Fibroblast of villous mesenchyme (primary cell): ENCODE measurements at places on chromosomes 5 and 9. TPM values are rescaled to one million over a fixed set of nuclear protein-coding genes. Genes with fewer than 3 reads are reported as not detected.

DNA sequence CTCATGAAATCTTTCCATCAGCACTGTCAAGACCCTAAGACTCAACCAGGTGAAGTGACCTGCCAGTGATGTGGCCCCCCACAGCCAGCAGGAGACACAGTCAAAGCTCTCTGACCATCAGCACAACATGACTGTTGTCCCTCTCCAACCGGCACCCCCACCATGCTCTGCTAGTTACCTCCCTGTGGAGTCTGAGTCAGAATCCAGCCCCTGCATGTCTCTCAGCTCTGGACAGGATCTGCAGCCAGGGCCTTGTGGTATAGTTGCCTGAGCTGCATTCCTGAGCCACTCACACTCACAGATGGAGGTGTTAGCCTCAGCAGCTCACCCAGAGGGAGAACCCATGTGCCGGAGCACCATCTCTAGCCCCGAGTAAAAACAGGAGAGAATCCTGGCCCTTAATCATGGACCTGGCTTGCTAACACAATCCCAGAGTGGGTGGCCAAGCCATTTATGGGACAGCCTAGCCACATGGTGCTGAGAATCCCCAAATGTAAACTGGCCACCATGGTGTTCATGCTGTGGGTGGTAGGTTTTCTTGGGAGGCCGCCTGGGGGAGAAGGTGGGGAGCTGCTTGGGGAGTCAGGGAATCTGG lies 237.8 kb downstream of the PAPPA start:
- peak; percentile 34 for DNase-seq

The SPAAR gene
- not detected in 2 replicates for total RNA-seq

- DNase-seq, result no peak
Measured at GRCh38 chr9:129311643-129312042, 133.6 kb upstream of the IER5L start.

The TRPM3 gene
- total RNA-seq, result under 0.01 TPM in 2 replicates

GRCh38 chr9:89807101-89807395 lies 202.2 kb downstream of the GADD45G start:
- no peak for DNase-seq

DNA sequence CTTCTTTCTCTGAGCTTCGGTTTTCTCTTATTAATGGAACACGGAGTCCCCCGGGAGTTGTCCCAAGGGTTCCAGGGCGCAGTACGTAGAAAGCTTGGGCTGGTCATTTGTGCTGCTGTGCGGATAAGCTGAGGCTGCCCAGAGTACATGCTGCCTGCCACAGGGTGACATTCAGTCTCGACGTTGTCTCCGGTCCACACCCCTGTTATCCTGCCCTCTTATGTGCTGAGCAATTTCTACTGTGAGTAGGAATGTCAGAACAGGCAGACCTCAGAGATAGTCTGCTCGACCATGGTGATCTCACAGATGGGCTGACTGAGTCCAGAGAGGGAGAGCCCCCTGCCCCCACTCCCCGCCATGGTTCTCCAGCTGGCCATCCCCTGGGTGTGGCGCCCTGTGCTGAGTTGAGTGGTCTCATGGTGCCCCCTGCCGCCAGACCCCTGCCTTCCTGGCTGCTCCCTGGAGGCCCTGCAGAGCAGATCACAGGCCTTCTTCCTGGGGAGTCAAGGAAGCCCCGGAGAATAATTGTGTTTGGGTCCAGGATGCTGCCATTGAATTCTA lies 124.0 kb downstream of the RGS3 start:
- DNase-seq, result peak; percentile 51

The ALG2 gene
- 55.4 and 64.8 TPM in 2 replicates for total RNA-seq

GRCh38 chr5:125199968-125200865 lies 453.8 kb upstream of the ZNF608 start:
- peak; percentile 16 for DNase-seq

DNA sequence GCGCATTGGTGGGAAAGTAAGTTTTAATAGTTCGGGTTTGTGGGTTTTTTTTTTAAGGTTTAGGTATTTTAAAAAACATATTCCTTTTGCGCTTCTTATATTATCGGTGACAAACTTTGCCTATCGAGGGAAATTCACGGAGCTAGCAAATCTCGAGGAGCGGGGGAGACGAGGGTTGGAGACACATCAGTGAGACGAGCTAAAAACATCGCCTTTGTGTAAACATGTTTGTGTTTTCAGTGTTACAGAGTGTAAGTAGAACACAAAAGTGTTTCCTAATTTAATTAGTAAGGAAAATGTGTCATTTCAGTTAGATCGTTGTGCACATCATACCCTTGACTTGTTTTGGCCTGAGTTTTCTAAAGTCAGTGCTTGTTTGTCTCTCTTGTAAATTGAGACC lies 945 bp downstream of the BTF3 start:
- peak; percentile 20 for DNase-seq

The AGXT2 gene
- under 0.01 TPM in 1 of 2 replicates, not detected in the other for total RNA-seq

DNA sequence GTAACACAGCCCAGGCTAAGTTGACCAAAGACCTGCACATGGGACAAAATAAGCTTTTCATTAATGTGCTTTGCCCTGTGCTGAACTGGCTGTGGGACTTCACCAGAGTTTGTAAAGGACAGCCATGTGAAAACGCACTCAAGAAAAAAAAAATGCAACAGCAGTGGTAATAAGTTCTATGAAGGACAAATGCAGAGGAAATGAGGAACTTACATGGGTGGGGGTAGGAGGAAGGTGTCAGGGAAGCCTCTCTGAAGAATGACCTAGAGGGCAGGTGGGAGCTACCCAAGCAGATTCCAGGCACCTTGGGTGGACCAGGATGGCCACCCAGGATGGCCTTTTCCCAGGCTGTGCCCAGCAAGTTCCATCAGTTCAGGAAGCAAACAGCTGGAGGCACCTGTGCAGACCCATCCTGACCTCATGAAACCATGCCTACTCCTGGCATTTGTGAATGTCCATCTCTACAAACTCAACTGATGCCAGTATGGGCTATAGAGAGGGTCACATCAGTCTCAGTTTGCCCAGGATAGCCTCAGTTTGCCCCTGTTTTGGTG lies 6.7 kb upstream of the PHF2 start:
- DNase-seq, result no peak

DNA sequence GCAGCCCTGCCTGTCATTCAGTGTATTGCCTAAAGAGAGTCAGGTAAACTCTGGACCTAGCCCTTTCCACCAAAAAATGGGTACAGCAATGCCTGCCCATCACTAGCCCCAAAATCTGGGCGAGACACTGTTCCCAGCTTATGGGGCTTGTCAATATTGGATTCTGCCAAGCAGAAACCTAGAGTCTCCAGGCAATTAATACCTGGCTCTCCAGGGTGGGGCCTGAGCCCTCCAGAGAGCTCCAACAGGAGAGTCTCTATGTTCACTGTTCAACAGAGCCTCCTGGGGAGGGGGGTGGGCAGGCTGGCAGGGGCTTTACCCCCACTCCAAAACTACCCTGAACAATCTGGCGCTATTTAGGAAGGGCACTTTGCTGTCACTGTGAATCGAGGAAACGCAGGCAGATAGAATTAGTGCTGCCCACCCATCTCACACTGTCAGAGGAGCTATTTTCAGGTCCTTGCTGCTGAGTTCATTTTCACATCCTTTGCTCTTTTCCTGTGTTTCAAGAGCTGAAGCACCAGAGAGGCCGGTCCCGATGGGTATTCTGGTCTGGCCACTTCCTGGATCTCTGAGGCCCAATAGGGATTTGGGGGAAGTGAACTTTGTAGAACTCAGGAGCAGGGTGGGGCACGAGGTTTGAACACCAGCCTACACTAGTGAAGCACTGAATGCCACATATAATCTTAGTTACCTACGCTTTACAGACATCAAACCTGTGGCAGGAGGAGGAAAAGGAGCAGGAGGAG lies 121.8 kb downstream of the C5orf15 start:
- no peak for DNase-seq

- DNase-seq, result no peak
Measured at GRCh38 chr5:169527066-169527465, 56.5 kb upstream of the SPDL1 start.

The GDNF gene
- 0.43 and 1.6 TPM in 2 replicates for total RNA-seq

DNA sequence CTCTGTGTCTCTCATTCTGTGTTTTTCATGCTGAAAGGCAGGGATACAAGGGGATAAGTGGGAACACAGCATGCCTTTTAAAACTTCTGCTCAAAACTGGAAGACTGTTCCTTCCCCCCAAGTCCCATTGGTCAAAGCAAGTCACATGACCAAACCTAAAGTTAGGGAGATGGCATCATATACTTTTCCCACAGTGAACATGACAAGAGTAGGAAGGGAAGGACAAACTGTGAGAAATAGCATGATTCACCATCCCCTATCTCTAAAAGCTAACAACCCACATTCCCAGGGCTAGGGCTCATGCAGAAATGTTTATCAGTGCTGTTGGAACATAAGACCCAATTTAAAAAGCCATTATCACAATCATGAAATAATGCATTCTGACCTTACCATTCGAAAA lies 24.2 kb upstream of the SHISAL2B start:
- peak; percentile 59 for DNase-seq

The HTR4 gene
- total RNA-seq, result not detected in 2 replicates

DNA sequence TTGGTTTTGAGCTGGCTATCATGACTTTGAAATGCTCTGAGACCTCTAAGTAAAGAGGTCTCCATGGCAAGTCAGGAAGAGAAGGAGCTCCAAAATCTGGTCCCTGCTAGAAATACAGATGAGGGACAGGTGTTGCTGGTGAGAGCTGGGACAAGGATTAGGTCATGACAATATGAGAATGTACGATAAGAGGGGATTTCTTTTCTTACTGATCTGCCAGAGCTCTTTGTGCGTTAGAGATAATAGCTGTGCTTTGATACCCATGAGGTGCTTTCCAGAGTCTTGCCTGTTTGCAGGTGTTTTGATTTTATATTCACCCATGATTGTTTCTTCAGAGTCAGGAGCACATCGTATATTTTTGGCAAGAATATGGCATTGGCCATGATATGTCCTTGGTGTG lies 56.5 kb downstream of the ANKRD33B start:
- DNase-seq, result no peak

DNA sequence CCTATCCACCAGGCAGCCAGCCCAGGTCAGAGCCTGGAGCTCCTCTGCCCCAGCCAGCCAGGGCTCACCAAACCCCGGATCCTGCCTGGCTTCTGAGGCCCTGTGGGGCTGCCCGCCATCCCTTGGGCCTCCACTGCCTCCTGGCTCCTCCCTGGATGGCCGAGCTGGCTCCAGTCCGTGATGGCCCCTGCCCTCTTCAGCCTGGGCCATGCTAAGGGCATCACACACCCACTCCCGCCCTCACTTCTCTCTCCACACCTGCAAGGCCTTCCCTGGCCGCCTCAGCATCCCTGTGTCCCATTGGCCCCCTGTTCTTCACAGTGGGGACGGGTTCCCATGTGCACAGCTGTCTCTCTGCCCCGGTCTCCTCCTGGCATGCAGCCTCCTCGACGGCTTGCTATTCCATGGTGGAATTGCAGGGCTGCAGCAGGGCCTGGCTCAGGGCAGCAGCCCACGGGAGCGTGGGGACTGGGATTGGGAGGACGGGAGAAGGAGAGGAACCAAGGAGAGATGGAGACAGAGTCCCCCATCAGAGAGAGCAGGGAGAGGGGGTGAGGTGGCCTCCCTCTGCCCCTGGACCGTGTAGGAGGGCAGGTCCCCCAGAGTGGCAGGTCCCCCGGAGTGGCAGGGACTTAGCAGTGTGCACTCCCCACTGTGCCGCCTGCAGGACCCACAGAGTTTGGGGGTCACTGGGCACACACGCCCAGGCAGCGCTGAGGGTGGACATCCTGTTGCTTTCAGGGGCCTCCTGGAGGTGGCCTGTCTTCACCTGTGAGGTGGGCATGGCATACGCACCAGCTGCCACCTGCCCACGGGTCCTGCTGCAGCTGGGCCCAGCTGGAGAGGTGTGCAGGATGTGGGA lies 16.7 kb upstream of the RNU6ATAC start:
- DNase-seq, result no peak

DNA sequence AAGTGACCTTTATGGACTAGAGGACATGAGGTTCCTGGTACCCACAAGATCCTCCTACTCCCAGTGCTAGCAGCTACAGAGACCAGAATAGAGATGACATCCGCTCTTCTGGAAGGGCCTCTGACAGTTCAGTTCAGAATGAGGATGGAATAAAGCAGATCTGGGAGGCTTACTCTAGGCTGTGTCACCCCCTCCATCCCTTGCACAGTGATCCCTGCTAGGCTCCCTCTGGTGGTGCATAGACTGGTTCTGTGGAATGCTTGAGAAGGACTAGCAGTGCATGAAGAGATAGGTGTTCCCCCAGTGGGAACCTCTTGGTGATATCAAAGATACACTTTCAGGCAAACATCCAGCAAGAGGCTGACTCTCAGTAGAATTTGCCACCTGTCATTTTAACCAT lies 83.0 kb downstream of the NPR3 start:
- DNase-seq, result peak; percentile 16

- no peak for DNase-seq
Measured at GRCh38 chr9:93236541-93237206, 52.7 kb downstream of the WNK2 start.

DNA sequence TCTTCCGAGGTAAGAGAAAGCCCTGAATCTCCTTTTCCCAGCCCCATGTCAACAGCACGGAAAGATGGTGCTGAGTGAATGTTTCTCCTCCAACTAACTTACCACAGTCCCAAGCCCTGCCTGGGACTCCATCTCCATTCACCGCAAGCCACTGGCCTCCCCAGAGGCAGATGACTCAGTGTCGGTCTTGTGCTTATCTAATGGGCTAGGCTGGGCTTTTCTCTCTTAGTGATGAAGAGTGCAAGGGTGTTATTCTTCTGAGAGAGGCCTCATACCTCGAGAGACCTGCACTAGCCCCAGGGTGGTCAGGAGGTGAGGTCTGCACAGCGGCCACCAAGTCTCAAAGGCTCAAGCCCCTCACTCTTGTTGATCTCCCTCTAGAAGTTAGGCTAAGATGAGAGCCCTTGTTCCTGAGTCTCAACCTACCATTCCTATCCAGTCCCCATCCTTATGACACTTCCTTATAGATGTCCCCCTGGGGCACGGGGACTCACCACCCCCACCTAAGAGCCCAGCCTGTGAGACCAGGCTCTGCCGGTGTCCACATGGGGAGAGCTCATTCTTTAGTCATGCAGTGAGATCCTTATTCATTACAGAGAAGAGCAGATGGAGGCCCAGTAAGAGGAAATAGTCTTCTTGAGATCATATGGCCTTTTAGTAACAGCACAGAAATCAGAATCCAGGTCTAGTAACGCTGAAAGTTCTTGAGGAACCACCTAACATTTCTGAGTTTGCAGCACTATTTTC lies 127.0 kb downstream of the SAXO1 start:
- DNase-seq, result no peak

DNA sequence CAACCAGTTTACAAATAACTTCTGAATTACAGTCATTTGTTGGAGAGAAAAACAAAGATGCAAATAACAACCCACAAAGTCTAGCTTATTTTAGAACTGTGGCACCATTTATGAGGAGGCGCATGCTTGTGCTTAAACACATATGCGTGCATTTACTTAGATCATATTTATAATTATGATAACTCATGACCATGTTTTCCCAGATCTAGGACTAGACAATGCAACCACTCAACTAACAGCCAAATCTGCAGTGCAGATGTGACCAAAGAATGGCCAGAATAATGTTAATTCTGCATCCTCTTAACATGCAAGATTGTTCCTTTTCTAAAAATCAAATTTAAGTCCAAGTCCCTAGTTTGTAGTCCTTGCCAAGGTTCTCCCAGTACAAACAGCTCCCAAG lies 167.3 kb upstream of the FST start:
- no peak for DNase-seq

The TNFSF15 gene
- total RNA-seq, result 4.5 and 5.6 TPM in 2 replicates

The STPG3 gene
- total RNA-seq, result not detected in 2 replicates
